ENCODE measurements at places on chromosomes 5 and 9.

GRCh38 chr5:156949424-156949823 lies 13.6 kb downstream of the TIMD4 start:
- no peak for DNase-seq

- no peak for DNase-seq
Measured at GRCh38 chr9:108322326-108323098, 533.3 kb downstream of the ACTL7B start.

DNA sequence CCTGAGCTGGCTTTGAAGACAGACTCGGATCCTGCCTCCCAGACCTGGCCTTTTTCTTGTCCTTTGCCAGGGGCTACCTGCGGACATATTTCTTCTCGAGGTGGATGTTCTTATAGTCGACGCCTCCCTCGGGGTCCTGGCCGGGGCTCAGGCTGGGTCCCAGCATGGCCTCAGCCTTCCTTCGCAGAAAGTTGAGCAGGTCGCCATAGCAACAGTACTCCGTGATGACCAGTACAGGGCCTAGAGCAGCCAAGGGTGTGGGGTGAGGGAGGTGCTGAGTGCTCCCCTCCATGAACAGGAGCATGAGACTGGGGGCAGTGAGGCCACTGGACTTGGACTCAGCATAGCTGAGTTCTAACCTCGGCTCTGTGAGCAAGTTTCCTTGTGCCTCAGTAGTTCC lies 26.7 kb downstream of the CSF1R start:
- no peak for DNase-seq

DNA sequence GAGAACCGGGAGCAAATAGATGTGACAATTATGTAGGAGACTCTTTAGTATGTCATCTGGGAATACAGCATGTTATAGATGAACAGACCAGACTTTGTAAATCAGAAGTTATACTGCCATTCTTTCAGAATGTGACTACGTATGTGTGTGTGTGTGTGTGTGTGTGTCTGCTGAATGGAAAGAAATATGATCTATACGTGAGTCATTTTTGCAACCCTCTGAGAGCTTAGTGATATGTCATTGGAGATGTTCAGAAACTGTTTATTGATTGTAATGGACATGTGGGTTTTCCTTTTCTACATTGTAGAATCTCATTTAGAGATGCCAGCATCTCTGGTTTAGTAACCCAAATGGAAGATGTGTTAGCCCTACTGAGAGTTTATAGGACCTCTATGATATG lies 731.5 kb downstream of the TLE1 start:
- no peak for DNase-seq

GRCh38 chr5:136213919-136214493 lies 21.0 kb upstream of the SMIM32 start:
- DNase-seq, result no peak

GRCh38 chr9:134809292-134809691 lies 71.3 kb upstream of the FCN2 start:
- no peak for DNase-seq

- DNase-seq, result no peak
Measured at GRCh38 chr5:55749387-55749786, 11.5 kb downstream of the DDX4 start.

- DNase-seq, result no peak
Measured at GRCh38 chr5:135481387-135481786, 29.2 kb upstream of the TIFAB start.

- no peak for DNase-seq
Measured at GRCh38 chr5:78377056-78377717, 16.8 kb downstream of the SCAMP1 start.

- no peak for DNase-seq
Measured at GRCh38 chr5:123138774-123139173, 49.7 kb downstream of the PRDM6 start.

DNA sequence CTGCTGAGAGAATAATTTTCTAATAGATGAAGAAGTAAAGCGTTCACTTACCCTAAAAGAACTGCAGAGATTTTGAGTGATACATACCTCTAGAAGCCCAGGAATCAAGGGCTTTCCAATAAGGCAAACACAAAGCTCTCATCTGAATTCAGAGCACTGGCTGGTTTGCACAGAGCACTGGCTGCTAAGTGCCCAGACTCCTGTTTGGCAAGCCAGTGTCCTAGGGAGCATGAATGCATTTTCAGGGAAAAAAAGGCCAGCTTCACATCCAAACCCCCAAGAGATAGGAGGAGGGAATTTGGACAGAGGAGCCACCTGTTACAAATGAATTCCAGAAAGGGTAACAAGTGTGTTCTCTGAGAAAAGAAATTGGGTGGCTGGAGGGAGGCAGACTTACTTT lies 65.3 kb downstream of the ARSB start:
- DNase-seq, result no peak

- DNase-seq, result no peak
Measured at GRCh38 chr9:117784996-117785395, 80.8 kb downstream of the TLR4 start.

GRCh38 chr9:134686896-134687295 lies 45.3 kb downstream of the COL5A1 start:
- peak; percentile 3 for DNase-seq

- no peak for DNase-seq
Measured at GRCh38 chr9:123485216-123485615, 129.2 kb downstream of the CRB2 start.

- DNase-seq, result no peak
Measured at GRCh38 chr5:76598531-76598930, 24.7 kb downstream of the F2RL2 start.

DNA sequence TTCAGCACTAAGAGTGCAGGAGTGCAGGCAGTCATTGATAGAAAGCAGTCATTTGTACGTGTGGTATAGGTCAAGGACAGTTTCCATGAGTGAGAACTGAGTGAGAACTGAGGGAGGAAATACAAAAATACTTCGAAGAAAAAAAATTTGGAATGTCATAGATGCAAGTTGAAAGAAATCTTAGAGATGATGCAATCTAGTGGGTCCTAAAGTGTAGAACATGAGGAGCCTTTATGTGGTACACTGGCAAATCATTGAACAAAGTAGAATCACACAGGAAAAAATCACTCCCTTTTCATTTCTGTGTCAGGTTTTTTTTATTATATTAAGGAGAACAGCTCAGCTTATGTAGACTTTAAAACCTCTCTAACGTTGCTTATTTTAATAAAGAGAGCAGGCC lies 26.4 kb upstream of the SLC1A1 start:
- DNase-seq, result no peak

GRCh38 chr9:126631254-126631653 lies 17.5 kb downstream of the LMX1B start:
- DNase-seq, result no peak

DNA sequence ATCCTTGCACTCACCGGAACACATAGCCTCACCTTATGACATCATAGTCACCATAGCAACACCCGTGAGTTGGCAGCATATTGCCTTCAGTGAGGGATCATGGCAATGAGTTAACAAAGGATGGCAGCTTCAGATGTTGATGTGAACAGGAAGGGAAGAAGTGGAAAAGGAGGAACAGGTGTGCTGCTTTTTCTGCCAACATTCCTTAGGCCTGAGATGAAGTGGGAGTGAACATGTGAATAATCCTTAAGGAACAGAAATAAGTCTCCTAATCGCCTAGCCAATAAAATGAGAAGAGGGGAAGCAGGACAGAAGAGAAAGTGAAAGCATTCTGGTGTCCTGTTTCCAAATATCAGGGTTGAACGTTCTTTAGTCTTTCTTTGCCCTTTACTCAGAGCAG lies 360.0 kb downstream of the BRINP1 start:
- no peak for DNase-seq

- DNase-seq, result no peak
Measured at GRCh38 chr9:79610019-79610631, 38.4 kb downstream of the TLE4 start.

DNA sequence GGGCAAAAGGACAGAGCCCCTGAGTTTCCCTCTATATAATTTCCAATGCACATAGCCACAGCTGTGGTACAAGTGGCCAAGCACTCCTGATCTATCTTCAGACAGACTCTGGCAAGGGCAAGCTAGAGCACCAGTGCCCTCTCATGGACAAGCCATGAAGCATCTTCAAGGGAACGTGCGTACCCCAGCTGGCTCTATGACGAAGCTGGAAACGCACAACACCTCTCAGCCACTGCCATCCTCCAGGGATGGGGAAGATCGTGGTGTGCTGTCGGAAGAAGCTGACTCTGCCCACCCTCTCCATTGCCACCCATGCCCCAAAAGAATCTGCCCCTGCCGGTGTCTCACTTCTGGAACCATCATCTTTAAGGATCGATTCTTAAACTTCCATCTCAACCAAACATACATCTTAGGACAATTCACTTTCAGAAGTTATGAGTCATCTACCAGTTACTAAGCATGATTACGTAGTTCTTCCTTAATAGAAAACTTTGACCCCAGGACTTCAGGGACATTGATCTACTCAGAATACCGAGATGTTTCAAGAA lies 482.9 kb downstream of the AGTPBP1 start:
- DNase-seq, result peak; percentile 44

GRCh38 chr5:140677947-140678346 lies 4.6 kb upstream of the DND1 start:
- no peak for DNase-seq

DNA sequence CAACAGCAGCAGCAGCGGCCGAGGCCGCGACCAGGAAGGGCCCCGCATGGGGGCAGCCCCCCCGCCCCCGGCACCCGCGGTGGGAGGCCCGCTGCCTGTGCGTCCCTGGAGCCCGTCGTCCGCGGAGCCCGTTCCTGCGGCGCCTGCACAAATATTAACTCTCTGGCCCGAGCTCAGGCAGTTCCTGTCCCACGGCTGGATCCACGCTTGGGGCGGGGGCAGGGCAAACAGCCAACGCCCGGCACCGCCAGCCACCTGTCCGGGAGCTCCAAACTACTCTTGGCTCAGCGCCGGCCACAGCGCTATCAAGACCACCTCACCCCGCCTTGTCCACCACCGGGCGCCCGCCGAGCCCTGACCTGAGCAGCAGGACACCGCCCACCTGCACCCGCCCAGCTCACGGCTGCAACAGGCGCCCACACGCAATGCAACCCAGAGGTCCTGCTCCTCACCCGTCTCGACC lies at the start of gene LRRC26:
TSS of gene LRRC26 (minus strand) at position 156 of the 463 bp plus-strand sequence. CDS start at position 48, 108 bp downstream.
- no peak for DNase-seq

DNA sequence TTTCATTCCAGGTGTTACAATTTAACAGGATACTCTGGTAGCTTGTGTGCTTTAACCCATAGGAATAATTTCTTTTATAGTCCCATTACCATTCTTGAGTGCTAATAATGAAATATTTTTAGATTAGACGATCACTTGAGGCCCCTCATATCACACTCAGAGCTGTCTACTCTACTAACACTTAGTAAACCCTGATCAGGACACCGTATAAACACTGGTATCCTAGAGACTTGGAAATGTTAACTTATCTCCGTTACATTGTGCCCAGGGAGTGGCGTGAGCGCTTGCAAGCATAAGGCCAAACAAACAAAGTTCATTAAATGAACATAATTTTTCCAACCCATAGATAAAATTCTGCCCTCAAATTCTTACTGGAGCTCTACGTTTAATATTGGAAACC lies 42.2 kb upstream of the RFX3 start:
- DNase-seq, result no peak

DNA sequence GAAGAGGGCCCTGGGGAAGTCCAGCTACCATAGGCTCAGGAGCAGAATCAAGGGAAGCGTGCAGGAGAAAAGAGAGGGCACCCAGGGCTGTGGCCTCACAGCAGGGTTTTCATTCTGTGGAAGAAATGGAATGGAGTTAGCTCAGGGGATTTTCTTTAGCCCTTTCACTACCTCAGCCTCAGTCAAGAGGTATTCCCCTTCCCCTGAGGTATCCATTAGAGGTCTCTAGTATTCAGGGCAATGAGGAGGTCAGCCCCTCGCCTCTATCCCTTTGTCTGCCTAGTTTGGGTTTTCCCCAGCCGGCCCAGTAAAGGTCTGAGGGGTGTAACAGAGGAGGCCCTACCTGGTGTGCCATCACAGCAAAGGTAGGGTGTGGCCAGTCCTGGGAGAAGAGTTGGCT lies 21.5 kb downstream of the GFRA3 start:
- DNase-seq, result no peak

GRCh38 chr5:180330810-180331646 lies 22.1 kb downstream of the GFPT2 start:
- peak; percentile 60 for DNase-seq

- DNase-seq, result no peak
Measured at GRCh38 chr9:123586275-123586674, 230.3 kb downstream of the CRB2 start.

- DNase-seq, result peak; percentile 39
Measured at GRCh38 chr5:2093859-2094615, 211.3 kb upstream of the IRX4 start.

- no peak for DNase-seq
Measured at GRCh38 chr5:86880785-86881492, 263.2 kb downstream of the COX7C start.

DNA sequence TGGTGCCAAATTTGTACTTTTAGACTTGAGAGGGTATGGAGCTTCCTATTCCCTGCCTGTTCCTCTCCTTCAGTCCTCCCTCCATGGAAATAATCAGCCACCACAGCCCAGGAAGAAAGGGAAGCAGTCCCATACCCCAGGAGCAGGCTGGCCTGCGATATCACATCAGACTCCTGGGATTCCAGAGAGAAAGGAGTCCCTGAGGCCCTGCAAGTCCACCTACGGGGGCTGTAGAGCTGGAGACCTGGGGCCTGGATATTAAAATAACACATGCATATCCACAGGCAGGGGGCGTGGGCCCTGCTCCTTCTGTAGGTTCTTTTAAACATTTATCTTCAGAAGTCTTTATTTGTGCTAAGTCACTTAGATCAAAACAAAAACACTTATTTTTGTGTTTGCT lies 117.2 kb downstream of the TMEM174 start:
- no peak for DNase-seq

GRCh38 chr9:84187090-84187489 lies 153.5 kb downstream of the SLC28A3 start:
- no peak for DNase-seq

GRCh38 chr5:68382640-68383039 lies 167.1 kb downstream of the PIK3R1 start:
- no peak for DNase-seq

DNA sequence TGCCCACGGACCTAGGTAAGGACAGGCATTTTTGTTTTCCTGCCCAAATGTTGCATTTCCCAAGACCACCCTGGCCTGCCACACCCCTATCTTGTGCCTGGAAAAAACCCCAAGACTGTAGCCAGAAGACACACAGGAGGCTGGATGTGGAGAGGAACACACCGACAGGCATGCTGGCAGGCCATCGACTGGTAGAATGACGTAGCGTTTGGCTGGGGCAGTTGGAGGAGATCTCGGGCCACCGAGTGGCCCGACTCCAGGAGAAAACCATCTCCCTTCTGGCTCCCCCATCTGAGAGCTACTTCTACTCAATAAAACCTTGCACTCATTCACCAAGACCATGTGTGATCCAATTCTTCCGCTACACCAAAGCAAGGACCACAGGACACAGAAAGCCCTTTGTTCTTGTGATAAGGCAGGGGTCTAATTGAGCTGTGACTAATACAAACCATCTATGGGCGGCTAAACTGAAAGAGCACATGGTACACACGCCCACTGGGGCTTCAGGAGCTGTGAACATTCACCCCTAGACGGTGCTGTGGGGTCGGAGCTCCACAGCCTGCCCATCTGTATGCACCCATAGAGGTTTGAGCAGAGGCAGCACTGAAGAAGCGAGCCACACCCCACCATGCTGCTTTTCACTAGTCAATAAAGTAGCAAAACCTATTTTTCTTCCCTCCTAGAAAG lies 38.9 kb upstream of the N4BP3 start:
- DNase-seq, result no peak

GRCh38 chr9:16202914-16203728 lies 650.3 kb downstream of the CCDC171 start:
- no peak for DNase-seq
